NCI-H1436 treated with DMSO at 0.1 percent for 48 hours (cell line): ENCODE measurements at places on chromosomes 4 and X.
A peak's percentile ranks its signal among the peaks of the same experiment; 100 is the strongest.

DNA sequence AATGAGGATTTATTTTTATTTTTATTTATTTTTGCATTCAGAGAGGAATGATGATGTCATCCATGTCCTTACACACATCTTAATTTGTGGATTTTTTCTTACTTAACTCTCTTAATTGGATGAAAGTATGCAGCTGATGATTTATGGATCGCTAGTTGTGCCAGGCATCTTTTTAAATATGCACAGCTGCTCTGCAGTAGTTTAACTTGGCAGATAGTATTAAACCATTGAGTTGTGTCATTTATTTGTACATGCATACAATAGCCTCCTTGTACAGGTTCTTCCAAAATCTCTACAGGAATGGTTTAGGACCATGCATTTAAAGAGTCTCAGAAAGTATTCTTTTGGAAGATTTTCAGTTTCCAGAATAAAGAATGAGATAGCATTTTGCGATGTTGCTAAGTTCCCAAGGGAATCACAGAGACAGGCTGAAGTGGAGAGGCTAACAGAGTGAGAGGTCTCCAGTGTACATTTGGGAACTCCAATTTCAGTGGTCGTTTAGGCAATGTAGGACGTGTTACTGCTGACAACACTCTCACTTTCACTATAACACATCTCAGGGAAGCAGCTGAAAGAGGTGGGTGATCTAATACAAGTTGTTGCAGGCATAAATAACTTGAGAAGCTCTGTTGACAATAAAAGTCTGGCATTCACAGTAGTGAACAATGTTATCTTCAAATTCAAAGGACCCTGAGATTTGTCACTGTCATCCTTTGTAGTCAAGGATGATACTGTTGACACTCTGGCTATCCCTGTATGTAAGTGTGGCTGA lies 49.9 kb upstream of the SCRG1 start:
- no peak for DNase-seq

DNA sequence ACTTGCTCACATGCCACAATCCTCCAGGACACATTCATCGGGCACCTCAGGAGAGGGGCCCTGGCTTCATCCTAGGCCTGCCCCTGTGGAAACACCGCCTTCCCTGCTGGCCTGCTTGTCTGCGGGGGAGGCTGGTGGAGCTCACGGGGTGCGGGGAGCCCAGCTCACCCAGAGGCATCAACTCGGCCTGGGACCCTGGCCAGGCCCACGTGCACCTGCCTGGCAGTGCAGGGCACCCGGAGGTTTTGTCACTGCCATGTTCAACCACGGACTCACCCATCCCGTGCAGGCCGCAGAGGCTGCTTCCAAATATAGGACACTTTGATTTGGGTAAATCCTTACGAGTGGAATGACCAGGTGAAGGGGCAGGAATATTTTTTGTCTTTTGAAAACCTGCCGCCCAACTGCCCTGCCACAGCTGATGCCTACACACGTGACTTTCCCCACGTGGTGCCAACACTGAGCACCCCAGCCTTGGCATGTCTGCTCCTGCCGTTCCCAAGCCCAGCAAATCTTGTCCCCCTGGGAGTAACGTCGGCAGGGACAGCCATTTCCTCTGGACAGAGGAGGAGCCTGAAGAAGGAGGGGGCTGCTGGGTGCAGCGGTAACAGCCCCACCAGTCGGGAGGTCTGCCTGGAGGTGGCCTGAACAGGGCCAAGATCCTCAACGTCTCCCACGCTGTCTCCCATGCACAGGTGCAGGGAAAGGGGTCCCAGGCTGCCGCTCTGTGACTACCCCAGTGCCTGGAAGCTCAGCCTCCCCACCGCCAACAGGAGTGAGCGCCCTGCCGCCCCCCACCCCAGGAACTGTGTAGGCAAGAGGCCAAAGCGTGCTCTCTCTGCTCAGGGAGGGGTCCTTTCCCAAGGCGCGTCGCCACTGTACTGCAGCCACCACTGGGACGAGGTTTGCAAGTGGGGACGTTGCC lies 8.5 kb downstream of the MXD4 start:
- no peak for DNase-seq

DNA sequence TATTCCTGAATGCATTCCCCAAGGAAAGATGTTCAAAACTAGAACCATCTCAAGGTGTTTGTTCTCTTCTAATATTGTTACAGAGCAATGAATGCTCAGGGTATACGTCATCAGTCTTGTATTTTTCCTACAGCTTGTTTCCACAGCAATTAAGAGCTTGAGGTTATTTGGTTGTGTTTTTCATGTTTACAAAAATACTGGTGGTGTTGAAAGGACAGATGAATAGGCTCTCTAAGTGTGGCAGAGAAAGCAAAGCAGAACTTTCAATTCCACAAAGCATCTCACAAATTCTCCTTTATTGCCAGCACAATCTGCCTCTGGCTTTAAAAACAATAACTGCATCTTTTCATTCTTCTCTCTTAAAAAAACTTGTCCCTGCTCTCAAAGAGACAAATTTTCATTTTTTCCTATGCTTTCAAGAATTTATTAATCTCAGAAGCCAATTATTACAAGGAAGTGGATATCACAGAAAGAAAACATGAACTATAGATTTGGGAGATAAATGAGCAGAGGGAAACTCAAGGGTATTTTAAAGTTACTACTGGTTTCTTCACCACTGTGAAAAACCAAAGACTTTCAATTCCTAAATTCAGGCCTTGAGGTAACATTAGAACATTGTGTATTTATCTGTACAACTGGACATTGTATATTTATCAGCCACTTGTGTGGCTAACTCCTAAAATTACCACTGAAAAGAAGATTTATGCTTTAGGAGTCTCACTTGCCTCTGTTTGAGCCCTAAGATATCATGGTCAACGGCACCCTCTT lies 49.2 kb downstream of the DDX53 start:
- no peak for DNase-seq

DNA sequence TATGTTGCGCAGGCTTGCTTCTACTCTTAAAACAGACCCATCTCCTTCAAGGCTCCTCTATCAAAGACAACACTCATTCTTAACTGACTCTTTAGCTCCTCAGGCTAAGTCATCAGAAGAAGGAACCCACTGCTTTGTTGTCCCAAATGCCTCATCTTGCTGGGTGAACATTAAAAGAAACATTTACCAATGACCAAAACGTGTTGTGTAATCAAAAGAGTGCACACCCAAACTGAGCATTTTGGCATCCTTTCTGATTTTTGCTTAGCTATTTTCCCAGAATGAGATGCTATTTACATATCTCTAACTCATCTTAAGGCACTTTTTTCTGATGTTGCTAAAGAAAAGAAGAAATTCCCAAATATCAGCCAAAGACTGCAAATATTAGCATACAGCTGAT lies 131.7 kb upstream of the VCX3A start:
- no peak for DNase-seq

DNA sequence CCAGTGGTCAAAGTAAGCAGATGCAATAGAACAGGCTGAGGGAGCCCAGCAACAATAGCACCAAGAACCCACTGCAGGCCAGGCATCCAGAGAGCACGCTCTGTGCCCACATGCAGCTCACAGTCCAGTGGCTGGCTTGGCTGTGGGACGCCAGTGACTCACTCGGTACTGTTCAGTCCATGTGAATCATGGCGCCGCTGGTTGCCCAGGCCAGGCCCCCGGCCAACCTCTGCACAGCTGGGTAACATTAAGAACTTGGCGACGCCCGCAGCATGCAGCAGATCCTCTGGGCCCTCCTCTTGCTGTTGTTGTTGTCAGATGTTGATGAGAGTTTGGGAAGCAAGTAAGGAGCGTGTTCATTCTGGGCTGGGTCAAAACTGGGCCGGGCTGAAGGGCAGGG lies 60.5 kb downstream of the MSX1 start:
- no peak for DNase-seq

DNA sequence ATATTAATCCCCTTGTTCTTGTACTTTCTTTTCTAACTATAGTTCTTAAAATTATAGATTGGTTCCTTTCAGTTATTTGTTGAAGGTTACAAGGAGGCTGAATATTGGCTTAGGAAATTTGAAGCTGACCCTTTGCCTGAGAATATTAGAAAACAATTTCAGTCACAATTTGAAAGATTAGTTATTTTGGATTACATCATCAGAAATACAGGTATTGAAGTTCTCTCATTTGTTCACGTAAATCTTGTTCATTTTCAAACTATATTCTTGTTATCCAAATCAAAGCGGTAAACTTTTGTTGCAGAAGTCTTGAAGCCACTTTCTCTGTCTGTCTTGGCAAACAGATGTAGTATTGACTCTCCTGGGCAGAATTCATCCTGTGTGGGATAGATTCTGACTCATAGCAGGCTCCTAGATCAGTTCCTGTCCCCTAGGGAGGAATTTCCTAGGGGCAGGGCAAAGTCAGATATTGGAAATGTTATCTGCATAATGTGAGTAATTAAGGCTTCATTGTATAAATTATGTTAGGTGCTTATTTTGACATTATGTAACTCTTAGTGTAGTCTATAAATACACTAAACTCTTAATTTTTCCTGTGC lies 25.2 kb downstream of the PI4K2B start:
- no peak for DNase-seq

DNA sequence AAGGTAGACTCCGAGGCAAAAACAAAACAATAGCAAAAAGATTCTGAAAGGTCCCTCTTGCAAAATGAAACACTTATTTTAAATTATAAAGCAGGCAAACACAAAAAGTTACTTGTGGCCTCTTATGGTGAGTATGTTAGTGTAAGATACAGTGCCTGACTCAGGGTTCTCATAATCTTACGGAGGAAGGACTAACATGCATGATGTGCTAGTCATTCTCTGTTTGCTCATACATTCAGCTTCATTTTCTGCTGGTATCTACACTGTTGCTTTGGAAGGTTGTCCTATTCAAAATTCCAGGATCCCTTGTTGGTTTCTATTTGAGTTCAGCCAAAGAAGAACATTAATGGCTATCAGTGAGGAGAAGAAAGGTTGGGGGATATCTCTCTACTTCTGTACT lies 249.1 kb upstream of the FAM47A start:
- DNase-seq, result no peak

- no peak for DNase-seq
Measured at GRCh38 chr4:147054228-147054872, 108.7 kb upstream of the TTC29 start.

DNA sequence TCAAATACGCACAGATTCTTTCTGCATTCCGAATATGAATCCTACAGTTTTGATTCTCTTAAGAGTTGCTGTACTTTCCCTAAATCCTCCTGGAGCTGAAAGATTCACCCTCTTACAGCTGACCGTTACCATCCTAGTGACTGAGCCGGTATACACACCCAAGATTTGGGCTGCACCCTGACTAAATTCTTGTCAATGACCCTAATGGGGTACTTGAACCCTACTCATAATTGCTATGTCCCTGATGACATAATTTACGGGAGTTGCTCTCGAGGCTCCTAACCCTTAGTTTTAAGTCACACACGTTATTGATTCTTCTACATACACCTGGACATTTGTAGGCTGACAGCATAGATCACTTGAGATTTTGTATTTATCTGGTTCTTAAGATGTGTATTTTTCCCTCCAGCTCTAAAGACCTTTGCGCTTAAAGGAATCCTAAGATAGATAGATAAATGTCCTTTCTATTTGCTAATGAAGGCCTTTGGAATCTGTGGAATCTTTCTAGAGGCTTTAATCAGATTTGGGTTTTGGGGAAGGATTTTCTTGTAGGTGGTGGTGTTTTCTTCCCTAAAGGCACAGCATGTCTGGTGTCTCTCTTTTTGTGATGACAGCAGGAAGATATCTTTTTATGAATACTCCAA lies 37.8 kb downstream of the CLDN34 start:
- no peak for DNase-seq

GRCh38 chrX:49704691-49705404 lies 9.1 kb upstream of the PAGE1 start:
- DNase-seq, result no peak

GRCh38 chr4:55507612-55508011 lies 39.1 kb downstream of the CLOCK start:
- no peak for DNase-seq

GRCh38 chrX:8846266-8846665 lies 45.1 kb upstream of the FAM9A start:
- DNase-seq, result no peak

GRCh38 chrX:154373340-154374306 lies 811 bp downstream of the FLNA start:
- DNase-seq, result peak; percentile 35

DNA sequence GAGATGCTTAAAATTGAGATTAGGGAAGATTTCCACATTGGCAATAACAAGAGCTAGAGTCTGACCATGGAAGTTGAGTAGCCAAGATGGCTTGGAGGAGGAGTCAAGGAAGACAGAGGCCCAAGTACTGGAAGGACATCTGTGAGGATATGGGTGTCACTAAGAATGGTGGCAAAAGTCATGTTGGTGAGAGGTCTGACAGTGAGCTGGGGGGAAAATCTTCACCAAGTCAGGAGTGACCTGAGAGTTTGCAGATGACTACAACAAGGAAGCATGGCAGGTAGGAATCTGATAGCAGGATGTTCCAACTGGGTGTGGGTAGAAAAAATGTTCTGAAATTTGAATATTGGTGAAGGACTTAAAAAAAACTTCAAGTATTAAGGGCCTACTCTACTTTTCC lies 103.3 kb downstream of the SHROOM3 start:
- no peak for DNase-seq

DNA sequence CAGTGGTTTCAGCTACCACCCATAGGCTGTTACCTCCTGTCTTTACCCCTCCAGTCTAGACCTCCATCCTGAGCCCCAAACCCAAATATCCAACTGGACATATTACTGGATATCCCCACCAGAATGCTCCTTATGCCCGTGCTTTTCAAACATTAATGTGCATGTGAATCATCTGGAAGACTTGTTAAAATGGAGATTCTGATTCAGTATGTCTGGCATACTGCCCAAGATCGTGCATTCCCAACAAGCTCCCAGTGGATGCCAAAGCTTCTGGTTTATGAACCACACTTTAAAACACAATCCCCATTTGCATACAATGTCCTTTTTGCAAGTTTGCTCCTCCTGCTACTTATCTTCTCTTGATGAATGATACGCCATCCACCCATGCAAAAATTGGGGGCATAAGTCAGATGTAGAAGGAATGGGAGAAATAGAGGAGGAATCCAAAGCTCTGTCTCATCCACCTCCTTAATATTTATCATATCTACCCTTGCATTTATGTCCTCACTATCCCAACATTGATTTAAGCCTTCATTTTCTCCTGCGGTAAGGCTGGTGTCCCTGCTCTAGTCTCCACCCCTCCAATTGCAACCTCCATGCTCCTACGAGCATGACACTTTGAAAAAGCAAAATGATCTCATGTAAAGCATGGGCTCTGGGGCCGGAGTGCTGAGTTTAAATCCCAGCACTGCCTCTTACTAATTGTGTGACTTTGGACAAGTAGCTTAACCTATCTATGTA lies 7.4 kb upstream of the PGRMC1 start:
- DNase-seq, result no peak

GRCh38 chr4:123743848-123744247 lies 347.3 kb downstream of the SPRY1 start:
- no peak for DNase-seq
